ENCODE measurements at places on chromosomes 7 and 10.
A peak's percentile ranks its signal among the peaks of the same experiment; 100 is the strongest.

- no peak for DNase-seq
Measured at GRCh38 chr7:69622014-69622835, 23.9 kb downstream of the AUTS2 start.

DNA sequence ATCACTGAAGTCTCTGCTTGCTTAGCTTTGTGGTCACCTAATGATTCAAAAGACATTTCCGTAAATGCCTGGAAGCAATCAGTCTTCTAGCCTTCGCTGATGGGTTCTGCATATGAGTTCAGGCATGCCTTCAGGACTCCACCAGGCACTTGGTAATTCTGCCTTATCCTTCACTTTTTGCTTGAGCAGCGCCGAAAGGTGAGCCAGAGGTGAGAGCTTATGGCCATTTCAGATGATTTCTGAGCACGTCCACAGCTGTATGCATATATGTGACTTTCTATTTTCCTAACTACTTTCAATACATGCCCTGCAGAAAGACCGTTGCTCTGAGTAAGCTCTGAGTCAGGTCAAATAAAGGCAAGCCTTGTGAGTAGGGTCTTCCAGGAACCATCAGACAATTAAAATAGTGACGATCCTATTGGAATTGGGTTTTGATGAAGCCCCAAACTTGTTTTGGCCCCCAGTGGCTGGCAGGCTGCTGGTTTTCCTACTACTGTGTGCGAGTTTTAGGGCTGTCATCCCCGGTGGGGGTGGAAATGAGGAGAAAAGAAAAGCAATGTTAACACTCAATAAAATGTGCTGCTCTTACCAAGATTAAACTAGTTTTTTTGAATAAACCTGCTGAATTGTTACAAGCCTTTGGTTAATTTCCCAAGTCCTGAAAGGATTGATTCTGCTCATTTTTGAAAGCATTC is 154.4 kb upstream of the AKR1E2 start:
- DNase-seq = no peak

DNA sequence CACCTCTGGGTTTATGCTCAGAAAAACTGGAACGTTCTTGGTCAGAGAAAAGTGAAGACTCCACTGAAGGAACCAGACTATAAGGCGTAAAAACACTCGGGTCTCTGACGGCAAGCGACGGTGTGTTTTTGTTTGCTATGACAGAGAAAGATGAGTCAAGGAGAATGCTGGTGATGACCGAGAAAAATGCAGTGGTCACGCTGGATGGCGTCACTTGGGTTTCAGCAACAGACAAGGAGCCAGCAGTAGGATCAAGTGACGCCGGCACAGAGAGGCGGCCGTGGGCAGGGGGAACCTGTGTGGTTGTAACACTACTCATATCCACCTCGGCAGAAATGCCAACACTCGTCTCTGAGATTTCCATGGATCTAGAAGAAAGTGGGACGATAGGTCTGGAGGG is 63.4 kb downstream of the KIAA1549 start:
- DNase-seq = peak; percentile 15

DNA sequence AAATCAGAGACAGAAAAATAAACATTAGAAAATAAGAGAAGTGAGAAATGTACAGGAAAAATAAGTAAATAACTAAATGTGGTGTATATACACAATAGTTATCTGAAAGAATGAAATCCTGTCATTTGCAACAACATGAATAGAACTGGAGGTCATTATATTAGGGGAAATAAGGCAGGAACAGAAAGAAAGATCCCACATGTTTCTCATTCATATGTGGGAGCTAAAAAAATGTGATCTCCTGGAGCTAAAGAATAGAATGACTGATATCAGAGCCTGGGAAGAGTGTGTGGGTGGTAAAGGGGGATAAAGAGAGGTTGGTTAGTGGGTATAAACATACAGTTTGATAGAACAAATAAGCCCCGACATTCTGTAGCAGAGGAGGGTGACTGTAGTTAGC is 27.3 kb downstream of the PLXDC2 start:
- DNase-seq = no peak

- no peak for DNase-seq
Measured at GRCh38 chr7:101081432-101081831, 3.8 kb upstream of the TRIM56 start.

GRCh38 chr7:155346285-155346684 is 48.6 kb downstream of the INSIG1 start:
- DNase-seq = no peak

- no peak for DNase-seq
Measured at GRCh38 chr10:100019787-100020141, 10.0 kb upstream of the DNMBP start.

DNA sequence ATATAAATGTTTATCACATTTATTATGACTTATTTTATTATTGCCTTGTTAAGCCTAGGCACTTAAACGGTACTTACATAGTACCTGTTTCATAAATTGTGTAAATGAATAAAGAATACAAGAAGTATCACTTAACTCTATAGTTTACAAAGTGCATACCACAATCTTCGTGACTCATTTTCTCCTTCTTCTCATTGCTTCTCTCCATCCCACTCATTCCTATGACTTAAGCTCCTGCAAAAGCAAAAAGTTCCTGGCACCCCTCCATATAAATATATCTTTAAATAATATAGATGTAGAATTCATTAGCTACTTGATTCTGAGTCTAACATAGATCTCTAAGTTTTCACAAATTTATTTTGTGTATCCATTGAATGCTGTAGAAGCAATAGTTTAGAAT is 1382.0 kb upstream of the CELF2 start:
- no peak for DNase-seq

DNA sequence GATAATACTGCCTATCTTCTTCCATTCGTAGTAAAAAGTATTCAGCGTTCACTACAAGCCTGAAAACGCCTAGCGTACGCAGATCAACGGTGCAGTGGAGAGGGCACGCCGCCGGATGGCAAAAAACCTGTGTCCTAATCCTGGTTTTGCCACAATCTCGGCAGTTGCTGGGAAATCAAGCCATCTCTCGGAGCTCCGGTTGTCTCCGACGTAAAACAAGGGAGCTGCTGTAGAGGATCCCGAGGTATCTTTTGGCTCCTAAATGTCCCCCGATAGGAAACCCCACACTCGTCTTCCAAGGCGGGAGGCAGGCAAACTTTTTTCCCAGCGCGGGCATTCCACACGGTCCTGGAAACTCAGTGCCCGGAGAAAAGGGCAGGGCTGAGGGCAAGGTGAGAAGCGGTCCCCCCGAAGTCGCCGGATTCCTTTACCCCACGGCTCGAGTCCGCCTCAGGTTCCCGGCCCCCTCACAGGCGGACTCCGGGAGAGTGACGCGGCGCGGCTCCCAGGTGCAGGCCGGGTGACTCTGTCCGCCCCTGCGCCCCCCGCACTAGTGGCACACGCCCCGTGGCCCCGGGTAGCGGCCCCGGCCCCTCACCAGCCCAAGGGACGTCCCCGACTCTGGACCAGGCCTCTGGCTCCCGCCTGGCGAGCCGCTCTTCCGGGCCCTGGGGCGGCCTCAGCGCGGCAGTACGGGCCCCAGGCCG is 649 bp downstream of the IDE start:
- DNase-seq = peak; percentile 50

GRCh38 chr7:135414850-135415439 is 95.0 kb downstream of the CNOT4 start:
- DNase-seq = peak; percentile 21

DNA sequence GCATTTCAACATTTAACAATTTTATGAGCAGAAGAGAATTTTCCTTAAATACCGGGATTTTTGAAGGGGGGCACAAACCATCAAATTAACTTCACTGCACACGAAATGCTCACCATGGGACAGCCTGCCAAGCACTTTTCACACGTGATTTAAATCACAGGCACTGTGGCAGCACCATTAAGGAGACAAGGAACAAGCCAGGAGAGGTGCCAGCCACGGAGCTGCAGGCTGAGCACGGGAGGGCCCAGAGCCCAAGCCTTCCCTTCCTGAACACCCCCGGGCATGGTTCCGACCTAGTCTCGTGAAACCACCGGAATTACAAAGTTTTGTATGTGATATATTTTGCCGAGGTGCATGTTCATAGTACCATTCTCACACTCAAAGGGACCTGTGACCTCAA is 13.4 kb downstream of the PITRM1 start:
- no peak for DNase-seq

DNA sequence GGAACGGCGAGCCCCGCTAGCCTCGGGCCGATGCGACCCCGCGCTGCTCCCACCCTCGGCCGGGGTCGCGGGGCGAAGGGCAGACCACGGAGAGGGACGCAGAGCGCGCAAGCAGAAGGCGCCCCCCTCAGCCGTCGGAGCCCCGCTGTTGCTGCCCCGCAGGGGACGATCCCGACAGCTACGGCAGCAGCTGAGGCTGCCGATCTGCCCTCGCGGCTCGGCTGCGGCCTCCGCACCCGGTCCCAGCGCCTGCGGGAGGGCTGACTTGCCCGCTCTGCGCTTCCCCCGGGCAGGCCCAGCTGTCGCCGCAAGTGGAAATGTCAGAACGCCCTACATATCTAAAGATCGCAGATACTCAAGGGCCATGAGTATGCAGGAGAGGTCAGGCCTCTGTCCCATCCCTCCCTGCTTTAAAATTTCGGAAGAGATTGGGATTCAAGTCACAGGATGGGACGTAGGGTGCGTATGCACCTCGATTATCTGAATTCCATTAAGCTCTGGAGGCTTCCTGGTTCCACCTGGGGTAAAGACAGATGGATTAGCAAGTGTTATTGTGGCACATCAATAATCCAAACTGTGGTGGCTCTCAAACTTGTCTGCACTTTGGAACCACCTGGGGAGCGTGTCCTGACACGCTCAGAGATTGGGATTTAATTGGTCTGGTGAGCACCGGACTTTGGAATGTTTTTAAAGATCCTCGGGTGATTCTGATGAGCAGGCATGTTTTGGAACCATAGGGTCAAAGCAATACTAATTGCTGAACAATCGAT is at the start of gene CRPPA:
TSS of gene CRPPA (minus strand) at position 206 of the 770 bp plus-strand sequence. CDS start 216 bp downstream, outside the sequence.
- peak; percentile 61 for DNase-seq

- DNase-seq = peak; percentile 42
Measured at GRCh38 chr10:8049865-8050555, 4.5 kb upstream of the GATA3 start.

- no peak for DNase-seq
Measured at GRCh38 chr10:31697271-31698180, 231.1 kb downstream of the ARHGAP12 start.

- no peak for DNase-seq
Measured at GRCh38 chr10:5589661-5590511, 65.1 kb downstream of the CALML3 start.

GRCh38 chr7:16598015-16598414 is 47.5 kb downstream of the ANKMY2 start:
- DNase-seq = no peak

- no peak for DNase-seq
Measured at GRCh38 chr10:91575044-91575610, 57.7 kb downstream of the PPP1R3C start.

GRCh38 chr10:79472449-79472848 is 27.0 kb upstream of the ZCCHC24 start:
- no peak for DNase-seq

DNA sequence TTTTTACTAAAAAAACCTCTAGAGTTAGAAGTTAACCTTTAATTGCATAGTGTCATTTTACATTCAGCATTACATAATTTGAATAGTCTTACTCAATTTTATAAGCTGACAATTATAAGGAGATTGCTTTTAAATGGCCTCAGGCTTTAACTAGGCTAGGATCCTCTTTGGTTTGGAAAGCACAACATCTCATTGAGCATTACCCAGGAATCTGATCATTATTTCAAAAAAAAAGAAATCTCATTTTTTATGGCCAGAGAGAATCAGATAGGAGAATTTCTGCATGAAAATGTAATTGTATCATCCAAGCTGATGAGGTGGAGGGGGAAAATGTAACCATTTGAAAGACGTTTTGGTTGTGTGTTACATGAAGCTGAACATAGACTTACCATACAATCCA is 324.9 kb upstream of the POT1 start:
- no peak for DNase-seq

GRCh38 chr7:138170959-138171703 is 94.9 kb downstream of the AKR1D1 start:
- no peak for DNase-seq

- no peak for DNase-seq
Measured at GRCh38 chr7:52475001-52475582, 560.3 kb upstream of the POM121L12 start.

- no peak for DNase-seq
Measured at GRCh38 chr10:64113792-64114191, 592.6 kb downstream of the REEP3 start.

GRCh38 chr7:128841921-128842673 is 11.9 kb downstream of the FLNC start:
- peak; percentile 65 for DNase-seq

DNA sequence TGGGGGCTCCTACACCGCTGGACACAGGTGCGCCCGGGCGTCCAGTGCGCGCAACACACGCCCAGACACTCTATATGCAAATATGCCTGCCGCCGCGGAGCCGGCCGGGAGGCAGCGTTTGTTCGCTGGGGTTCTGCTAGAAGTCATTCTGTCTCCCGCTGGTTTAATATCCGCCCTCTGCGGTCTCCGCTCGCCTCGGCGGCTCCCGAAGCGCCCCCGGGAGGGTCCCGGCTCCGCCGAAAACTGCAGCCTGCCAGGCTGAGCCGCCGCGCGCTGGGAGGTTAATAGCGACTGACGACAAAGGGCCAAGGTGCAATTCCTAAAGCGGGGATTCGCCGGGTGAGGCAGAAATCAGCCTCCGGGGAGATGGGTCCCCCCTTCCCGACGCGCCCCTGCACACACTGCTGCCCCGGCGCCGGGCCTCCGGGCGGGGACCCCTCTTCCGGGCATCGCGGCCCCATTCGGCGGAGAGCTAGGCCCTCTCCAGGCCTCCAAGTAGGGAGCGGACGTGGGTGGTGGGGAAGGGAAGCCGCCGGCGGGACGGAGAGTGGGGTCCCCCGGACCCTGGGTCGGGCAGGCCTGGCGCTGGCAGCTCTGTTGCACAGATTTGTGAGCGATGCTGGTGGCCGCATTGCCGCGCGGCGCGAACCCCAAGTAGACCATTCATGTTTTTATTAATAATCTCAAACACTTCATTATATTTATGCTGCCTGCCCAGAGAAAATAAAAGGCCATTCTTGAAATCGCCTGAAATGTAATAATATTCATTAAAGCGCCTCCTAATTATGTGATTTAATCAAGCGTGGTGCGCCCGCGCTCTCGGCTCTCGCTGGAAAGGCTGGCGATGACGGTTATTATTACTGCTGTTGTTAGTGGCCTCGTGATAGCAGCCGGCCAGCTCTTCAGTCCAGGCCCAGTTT is 9.1 kb downstream of the EN2 start:
- DNase-seq = peak; percentile 72

DNA sequence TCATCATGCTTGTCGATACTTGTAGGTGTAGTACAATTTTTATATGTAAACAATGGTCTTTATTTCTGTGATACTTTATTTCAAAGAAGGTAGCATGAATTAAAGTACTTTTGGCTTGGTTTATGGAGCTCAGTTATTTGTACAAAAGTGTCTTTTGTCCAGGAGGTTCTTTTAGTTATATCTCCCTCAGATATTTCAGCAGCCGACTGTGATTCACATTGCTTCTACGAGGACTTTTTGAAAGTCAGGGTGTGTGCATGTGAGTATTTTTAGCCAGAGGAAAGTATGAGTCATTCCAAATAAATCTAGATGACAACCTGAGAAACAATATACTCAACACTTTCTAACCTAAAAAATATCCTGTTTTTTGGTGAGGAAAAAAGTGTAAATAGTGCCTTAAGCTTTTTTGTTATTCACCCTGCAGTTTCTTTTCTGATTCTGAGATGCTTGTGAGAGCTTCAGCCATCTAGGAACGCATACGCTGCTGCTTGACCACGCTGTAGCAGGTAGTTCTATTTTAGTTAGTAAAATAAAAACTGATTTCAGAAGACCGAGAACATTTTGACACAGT is 595 bp upstream of the SUN1 start:
- DNase-seq = no peak

All from nephron progenitor cell (in vitro differentiated cells).